Activated T-cell treated with anti-CD3 and anti-CD28 coated beads for 1 hour (primary cell): ENCODE measurements at places on chromosomes 6 and 20.

DNA sequence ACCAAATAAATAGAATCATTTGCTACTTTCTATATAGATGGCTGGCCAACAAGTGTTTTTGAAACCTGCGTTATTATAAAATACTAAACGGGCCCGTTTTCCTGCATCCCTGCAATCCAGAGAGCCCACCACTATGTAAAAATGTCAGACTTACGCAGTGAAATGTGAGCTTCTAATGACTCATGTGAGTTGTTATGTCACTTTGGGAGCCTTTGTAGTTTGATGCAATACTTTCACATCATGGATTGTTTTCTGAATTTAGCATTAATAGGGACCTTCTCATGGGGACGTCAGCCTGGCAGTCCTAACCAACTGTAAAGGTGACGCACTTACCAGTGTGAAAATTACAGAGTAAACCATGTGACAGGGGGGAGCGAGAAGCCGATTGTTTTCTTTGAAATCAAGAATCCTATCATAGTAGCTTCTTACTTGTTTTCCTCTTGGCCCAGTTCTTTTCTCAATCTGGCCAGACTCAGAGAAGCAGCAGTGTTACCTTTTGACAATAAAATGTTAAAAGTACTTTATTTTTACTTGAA, 75.3 kb downstream of the SSR1 start:
- DNase-seq = no peak

GRCh38 chr20:15675813-15676484, 897.3 kb downstream of the KIF16B start:
- no peak for DNase-seq

DNA sequence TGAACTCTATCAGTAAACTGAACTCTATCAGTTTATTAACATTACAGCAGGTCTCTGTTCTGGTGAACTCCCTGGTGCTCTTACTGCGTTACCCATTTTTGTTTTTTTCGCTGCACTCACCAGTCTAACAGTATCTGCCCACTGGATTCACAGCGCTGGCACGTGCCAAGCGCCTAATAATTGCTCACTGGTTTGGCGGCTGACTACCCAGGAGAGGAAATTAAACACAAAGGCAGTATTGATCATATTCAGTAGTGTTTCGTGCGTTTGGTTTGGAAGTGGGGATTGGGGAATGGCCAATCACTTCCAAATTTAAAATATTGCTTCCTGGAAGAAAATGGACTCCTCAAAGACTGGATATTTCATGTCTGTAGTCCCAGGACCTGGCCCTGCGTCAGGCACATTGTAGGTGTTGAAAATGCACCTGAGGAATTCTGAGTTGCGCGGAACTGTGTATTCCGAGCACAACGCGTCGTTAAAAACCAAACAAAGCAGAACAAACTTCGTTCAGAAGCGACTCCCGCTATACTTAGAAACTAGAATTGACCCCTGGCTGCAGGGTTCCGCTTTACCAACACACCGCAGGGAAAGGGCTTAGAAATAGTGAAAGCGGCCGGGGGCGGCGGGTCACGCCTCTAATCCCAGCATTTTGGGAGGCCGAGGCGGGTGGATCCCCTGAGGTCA, 1.1 kb upstream of the RPS12 start:
- DNase-seq = peak; percentile 7

- DNase-seq = no peak
Observed at GRCh38 chr6:105192707-105193465, 13.1 kb upstream of the POPDC3 start.

DNA sequence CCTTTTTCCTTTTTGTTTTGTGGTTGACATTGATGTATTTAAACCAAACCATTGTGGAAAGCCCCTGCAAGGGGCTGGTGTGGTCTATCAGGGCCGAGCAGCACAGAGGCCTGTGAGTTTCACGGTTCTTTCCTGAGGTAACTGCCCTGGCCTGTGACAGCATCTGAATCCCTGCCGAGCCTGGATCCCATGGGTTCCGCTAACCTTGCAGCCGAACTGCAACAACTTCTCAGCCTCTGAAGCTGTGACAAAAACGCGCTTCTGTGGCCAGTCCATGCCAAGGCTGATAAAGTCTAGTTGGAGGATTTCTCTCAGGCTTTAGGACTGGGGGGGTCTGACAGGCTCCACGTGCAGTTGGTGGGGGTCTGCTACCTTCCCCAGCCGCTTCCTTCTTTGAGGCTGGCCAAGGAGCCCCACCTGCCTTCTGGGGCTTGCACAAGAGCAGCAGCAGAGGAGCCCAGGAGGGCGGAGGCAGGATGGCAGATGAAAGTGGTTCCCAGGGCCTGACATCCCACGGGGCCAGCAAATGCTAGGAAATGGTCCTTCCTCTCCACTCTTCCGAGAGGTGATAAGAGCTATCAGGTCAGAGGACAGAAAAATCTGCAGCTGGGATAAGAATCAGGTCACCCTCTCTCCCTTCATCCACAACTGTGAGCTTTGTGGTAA, 150.9 kb downstream of the PREX1 start:
- no peak for DNase-seq

GRCh38 chr6:9620263-9620662, 794.6 kb downstream of the TFAP2A start:
- DNase-seq = no peak

- DNase-seq = no peak
Observed at GRCh38 chr6:70423189-70424134, 10.2 kb downstream of the FAM135A start.

DNA sequence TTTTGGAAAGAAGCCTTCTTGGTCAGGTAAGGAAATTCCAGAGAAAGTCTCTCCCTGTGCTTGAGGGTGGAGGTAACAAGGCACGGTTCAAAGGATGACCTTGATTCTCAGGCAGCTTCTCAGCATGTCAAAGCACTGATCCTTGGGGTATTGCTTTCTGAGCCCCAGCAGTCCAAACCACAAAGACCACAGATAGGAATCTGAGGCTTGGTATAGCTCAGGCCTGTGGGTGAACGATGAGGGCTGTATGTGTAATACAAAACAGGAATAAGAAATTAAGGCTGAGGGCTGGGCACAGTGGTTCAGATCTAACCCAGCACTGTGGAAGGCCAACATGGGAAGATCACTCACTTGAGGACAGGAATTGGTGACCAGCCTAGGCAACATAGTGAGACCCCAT, 70.2 kb upstream of the SLC22A1 start:
- DNase-seq = no peak

- no peak for DNase-seq
Observed at GRCh38 chr6:68778356-68779020, 143.4 kb downstream of the ADGRB3 start.

GRCh38 chr6:81126150-81126549, 626.3 kb downstream of the TENT5A start:
- DNase-seq = no peak

DNA sequence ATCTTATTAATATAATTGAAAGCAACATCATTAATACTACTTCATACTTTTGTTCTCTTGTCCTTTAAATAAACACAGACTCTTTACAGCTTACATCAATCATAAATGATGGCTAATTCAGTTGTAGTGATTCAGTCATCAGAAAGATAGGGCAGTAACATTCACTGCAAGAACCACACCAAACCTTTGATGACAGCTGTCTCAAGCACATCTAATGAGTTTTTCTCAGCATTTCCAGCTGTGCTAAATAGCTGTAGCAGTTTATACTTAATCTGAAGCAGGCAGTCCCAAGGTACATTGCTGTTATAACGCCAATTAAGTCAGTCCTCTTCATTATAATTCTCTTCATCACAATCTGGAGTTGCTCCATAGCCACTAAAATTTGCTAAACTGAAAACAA, 45.7 kb downstream of the PREP start:
- no peak for DNase-seq

DNA sequence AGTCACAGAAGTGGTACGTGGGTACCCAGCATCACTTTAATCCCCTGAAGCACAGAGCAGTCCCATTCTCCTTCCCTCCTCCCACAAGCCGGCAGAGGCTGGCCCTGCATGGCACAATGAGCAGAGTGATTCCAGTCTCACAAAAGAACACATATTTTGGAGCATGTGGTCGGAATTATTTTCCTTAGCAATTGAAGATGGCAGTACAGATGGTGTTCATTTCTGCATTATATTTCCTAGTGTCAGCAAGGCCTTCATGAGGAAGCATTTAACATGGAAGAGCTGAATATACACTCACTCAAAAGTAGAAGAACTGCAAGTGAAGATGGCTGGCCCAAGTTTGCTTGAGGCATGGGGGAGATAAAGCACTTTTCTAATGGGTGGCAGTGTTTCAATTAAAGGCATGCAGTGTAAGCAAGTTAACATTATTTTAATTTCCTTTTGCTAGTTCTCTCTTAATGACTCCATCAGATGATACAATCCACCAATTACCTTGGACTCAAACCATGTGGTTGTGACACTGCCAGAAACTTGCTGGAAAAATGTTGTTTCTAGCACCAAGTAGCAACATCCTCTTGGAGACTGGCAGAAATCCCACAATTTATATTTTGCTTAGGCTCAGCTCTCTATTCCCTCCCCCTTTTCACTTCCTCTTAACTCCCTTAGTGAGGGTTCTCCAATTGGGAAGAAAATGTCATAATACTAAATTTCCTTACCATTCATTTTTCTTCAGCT, 74.4 kb downstream of the ARHGAP18 start:
- no peak for DNase-seq

DNA sequence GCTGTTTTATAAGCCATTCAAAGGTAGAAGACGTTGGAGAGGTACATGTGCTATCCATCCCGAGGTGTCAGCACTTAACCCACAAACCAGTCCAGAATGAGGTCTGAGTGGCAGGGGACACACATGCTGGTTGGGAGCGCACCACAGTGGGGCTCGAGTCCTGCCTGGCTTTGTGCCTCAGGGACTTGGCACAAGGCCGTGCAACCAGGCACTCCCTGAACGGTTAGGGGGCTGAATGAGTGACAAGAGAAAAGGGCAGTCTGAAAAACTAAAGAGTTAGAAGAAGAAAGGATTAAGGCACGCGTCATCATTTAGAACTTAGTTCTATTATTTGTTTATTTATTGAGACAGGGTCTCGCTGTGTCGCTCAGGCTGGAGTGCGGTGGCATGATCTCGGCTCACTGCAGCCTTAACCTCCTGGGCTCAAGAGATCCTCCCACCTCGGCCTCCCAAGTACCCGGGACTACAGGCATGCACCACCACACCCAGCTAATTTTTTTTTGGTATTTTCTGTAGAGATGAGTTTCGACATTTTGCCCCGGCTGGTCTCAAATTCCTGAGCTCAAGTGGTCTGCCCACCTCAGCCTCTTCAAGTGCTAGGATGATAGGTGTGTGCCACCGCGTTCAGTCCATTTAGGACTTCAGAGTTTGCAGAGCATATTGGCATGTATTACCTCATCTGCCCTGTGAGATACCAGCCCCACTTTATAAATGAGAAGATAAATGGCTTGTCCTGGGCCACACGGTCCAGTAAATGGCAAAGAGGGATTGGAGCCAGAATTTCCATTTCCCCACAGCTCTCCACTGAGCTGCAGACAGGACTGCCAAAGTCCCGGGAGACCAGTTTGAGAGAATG, 47.4 kb upstream of the IRF4 start:
- DNase-seq = no peak

DNA sequence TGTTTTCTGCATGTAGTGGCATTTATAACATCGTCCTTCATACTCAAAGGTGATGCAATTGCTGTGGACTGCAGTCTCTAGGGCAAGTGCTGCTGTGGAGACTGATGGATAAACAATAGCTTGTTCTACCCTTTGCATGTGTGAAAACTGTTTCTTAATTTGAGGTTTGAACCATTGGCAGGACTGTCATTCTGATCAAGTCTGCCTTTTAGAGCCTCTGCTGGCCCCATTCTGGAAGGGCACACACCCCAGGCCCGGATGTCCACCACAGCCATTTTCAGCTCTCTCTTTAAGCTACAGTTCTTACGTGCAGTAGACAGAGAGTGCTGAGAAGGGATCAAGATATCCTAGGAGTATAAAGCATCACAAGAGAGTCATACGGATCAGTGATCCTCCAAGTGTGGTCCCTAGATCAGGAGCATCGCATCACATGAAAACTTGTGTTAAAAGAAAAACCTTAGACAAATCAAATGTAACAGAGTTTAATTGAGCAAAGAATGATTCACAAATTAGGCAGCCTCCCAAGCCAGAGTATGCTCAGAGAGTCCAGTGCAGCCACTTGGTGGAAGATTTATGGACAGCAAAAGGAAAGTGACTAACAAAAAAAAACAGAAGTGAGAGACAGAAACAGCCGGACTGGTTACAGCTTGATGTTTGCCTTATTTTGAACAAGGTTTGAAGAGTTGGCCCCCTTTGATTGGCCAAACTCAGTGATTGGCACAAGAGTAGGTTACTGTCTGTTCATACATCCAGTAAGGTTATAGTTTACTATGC, 52.0 kb downstream of the FRK start:
- no peak for DNase-seq

DNA sequence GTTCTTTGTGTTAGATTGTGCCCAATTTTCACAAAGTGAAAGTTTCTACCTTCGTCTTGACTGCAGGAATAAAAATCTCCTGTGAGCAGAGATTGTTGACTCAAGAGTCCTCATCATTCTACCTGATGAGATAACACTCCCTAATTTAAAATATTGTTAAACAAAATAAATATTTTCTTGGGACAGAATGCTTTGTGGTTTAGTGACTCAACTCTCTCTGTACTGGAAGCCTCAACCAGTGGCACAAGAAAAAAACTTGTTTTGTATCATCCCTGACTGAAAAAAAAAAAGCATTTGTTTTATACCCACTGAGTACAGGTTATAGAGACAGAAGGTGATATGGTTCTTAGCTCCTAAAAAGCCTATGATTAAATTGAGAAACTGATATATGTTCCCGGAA, 78.9 kb downstream of the CRYBG1 start:
- DNase-seq = no peak

DNA sequence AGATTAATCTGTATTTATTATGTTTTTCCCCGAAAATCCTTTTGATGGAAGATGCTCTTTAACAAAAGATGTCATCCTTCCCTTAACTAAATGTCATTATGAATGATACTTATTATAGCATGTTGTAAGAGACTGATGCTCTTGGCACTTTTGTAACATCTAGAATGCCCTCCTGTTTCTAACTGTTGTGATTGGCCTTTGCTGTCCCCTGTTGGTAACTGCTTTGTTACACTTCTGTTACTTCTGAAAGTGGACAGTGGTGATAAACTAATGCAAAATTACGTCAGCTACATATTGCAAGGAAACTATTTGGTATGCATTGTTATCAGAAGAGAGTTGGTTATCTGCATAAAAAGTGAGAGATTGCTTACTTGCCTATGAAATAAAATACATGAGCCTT, 5.8 kb downstream of the TTK start:
- no peak for DNase-seq
